Activated CD4-positive, alpha-beta T cell treated with anti-CD3 and anti-CD28 coated beads, Interleukin-2, amount 50 U/mL, for 1 hour (primary cell): ENCODE measurements at places on chromosomes 16 and 17.

- DNase-seq, result no peak
These were observed 31.1 kb downstream of the RAI1 start for GRCh38 chr17:17712268-17712924.

GRCh38 chr17:80419255-80419654 is 4.3 kb downstream of the ENDOV start:
- DNase-seq, result no peak

DNA sequence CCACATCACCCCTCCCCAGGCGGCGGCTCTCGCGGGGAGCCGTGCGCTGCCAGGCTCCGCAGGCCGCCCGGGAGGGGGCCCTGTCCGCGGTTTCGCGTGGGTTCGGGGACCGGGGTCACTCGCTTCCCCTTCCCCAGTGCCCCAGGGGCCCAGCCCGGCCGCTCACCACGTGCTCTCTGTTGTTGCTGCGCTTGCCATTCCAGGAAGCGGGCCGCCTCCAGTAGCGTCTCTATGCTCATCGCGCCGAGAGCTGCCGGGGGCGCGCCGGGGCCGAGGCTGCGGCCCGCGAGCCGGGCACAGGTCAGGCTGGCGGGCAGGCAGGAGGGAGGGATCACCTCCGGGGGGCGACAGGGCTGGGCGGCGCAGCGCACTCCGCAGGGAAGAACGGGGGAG is 390 bp downstream of the MNT start:
- DNase-seq, result peak; percentile 44

GRCh38 chr17:42284024-42284369 is 4.3 kb upstream of the STAT5A start:
- no peak for DNase-seq

DNA sequence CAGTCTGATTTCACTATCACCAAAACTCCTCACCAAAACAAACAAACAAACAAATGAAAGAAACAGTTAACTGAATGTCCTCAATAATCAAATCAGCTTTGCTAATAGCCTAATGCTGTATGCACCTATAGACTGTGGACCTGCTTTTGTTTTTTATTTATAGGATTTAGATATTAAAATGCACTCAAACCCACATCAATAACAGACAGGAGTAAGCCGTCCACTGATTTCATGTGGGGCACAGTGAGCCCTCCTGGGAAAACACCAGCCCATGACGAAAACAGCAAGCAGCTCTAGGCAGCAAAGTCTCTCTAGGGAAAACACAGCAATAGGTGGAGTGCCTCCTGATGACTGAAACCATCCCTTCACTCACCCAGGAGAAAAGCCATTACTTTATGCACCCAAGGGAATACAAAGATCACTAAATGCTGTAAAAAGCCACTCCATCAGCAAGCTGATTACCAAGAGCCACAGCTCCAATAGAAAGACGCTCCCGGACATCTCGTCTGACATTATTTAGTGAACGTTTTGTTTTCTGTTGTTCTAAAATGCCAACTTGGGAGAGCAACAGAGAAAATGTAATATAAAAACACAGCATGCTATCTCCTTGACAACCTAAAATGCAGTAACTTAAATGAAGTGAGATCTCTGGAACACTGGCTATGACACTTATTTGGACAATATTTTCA is 47.8 kb downstream of the ANKFY1 start:
- no peak for DNase-seq

- no peak for DNase-seq
These were observed 116.5 kb upstream of the GOT2 start for GRCh38 chr16:58850678-58851020.

GRCh38 chr16:30185683-30186421 is 2.5 kb downstream of the CORO1A start:
- DNase-seq, result peak; percentile 76

- DNase-seq, result no peak
These were observed 3.5 kb upstream of the ABR start for GRCh38 chr17:1183171-1183873.

- DNase-seq, result no peak
These were observed 127.5 kb downstream of the CLEC16A start for GRCh38 chr16:11071829-11072228.

DNA sequence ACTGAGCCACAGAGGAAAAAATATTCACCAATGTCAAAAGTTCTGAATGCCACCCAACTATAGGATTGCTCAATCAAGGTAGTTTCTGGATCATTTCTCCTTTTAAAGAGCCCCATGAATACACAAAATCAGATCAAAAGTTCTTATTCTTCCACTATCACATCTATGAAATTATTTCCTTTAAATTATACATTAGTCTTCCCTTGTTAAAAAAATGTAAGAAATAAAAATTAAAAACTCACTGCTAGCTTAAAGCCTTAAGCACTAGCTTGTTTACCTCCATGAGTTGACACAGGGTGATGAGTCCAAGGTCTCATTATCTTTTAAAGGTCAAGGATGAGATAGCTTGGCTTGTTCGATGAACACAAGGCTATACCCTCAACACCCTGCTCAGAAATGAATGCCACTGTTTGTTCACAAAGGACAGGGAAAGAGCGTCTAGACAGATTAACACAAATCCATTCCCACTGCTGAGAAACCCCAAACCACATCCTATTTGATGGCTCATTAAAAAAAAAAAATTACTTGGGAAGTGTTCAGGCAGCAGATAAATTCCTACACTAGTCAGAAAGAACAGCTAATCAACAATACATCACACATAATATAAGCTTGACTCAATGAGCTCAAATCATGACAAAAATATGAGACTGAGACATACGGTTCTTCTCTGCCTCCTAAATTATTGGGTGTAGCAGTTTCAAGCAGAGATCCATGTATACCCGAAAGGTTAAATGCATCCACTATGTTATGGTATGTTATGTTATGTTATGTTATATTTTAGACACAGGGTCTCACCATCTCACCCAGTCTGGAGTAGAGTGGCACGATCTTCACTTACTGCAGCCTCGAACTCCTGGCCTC is 118.9 kb downstream of the PARN start:
- DNase-seq, result no peak

GRCh38 chr17:77572065-77572601 is 386.4 kb upstream of the TNRC6C start:
- DNase-seq, result no peak

DNA sequence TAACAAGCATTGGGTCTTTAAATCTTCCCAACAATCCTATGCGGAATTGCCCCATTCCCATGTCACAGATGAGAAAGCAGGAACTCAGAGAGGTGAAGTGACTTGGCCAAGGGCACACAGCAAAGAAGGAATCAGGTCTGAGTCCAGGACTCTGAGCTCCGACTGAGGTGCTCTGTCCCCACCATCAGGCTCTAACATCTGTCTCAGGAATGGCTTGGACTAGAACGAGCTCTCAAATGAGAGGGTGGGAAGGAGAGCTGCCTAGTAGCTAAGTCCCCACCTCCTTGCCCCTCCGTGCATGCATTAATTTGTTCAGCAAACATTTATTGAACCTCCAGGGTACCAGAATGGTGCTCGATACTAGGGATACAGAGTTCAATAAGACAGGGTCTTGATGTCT is 26.7 kb downstream of the ABCC3 start:
- DNase-seq, result no peak

- DNase-seq, result no peak
These were observed 388 bp downstream of the OXLD1 start for GRCh38 chr17:81666092-81666341.

DNA sequence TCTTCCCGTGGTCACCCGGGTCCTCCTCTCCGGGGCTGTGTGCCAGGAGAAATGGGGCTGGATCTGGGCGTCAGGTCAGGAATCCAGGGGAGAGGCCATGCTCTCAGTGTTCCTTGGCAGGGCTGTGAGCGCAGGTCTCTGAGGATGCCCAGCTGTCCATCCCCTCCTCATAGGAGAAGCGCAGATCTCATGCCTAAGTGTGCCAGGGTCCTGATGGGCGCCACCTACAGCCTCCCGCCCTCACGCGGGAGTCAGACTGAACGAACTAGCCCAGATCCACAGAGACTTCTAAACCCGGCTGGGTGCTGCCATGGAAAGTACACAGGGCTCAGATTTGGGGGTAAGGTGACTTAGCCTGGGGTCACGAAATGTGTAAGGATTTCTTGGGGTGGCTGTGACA is 24.3 kb downstream of the MGRN1 start:
- no peak for DNase-seq

DNA sequence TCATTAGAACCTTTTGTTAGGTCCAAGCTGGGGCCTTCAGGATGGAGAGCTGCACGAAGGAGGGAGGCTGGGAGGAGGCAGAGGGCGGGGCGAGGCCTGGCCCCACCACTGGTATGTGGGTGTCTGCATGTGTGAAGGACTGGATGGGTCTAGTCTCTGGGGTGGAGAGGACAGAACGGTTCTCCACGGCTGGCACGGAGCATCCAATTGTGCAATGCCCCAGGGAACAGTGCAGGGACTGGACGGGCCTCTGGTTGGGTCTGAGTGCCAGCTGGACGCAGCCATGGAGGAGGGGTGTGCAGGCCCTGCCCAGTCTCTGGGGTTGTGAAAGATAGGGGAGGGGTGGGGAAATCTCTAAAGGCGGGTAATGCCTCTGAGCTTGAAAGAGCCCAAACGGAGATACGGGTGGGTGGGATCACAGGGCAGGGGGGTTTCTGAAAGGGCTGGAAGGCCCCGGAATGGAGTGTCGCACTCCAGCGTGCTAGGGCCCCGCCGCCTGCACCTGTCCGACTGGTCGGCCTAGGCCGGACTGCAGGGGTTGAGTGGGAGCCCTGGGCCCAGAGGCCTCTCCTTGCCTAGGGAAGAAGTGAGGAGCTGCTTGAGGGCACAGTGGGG is 1.6 kb downstream of the PPL start:
- no peak for DNase-seq

DNA sequence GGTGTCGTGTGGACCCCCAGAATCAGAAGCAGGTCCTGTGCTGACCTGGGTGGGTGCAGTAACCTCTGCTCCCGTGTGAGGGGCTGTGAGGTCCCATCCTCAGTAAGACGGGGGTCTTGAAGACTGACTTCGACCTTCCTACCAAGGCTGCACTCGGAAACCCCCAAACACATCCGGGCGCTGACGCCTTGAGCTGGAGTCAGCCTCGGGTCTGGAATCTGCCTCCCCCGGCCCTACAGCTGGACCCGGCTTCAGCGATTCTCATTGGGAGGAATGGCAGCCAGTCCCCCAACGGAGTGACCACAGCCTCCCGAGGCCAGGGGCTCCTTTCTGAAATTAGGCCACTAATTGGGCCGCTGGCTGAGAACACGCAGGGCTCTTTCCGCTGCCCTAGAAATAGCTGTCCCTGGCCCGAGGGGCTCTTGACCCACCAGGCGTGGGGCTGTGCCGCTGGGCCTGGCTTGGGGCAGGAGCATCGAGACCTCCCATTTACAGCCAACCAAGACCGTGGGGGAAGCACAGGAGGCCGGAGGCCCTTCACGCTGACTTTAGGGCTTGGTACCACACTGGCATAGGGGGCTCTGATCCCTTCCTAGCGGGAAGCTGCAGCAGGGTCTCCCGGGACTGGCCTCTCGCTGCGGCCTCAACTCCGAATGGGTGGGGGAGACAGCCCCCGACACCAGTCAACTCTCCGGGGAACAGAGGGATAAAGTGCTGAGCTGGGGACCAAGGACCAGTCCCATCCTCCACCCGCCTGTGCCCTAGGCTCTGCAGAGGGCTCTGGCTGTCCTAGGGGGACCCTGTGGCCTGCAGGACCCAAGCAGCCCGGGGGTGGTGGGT is 2.6 kb upstream of the GNG13 start:
- no peak for DNase-seq

GRCh38 chr17:80948019-80948975 is 43.3 kb upstream of the CHMP6 start:
- DNase-seq, result no peak

DNA sequence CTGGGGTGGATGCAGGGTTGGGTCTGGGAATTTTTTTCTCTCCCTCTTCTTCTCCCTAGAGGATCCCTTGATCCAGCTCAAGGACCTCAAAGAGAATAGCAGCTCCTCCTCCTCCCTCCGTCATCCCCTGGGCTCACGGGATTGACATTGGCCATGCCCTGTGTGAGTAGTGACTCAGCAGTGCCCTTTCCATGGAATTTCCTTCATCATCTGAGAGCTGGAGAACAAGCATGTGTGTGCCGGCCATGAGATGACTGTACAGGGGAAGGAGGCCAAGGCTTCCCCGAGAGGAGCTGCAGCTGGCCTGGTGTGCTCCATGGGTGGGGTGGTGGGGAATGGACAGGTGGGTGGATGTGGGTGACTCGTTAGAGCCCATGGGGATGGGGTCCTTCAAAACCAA is 8.9 kb upstream of the WSCD1 start:
- DNase-seq, result no peak

GRCh38 chr16:50721549-50722404 is 20.1 kb upstream of the CYLD start:
- DNase-seq, result no peak

- DNase-seq, result no peak
These were observed 22.4 kb upstream of the SCNN1B start for GRCh38 chr16:23279721-23280153.

DNA sequence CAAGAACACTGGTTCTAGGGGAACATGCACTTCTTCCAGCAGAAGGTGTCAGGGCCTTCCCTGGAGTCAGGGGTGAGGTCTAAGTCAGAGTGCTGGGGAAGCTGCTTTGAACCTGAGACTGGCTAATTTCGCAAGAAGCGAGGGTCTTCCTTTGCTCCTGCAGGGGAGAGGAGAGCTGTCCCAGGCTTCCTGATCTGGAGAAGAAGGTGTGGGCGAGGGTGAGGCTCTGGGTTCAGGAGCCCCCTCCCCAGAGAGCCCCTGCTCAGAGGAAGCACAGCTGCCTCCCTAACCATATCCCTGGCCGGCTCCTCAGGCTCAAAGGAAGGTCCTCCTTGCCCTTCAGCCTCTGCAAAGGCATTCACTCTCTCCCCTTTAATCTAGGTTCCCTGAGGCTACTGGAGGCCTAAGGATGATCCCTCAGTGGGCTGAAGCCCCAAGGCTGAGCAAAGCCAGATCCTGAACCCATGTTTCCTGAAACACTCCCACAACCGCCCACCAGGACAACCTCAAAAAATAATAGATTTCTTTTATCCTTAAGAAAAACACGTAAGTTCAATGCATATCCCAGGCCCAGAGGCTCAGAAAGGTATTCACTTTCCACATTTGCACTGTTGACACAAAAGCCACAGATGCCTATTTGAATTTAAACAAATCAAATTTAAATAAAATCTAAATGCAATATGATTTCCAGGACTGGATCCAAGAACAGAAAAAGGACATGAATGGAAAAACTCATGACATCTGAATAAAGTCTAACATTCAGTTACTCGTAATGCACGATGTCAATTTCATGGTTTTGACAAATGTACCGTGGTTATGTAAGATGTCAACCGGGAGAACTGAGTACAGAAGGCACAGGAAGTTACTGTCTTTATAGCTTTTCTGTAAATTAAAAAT is 71.5 kb upstream of the RCVRN start:
- no peak for DNase-seq

DNA sequence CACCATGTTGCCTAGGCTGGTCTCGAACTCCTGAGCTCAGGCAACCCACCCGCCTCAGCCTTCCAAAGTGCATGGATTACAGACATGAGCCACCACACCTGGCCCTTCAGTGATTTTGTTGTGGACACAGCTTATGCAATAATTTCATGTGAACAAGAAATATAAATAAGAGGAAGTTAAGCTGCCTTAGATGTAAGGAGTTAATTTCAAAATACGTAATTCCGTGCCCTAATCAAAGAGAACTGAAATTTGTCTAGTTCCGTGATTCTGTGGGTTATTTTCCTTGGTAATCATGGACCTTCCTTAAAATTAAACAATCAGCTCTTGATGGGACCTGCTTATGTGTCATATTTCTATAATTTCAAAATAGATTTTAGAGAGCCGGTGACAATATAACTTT is 11.9 kb downstream of the TVP23A start:
- no peak for DNase-seq

- DNase-seq, result no peak
These were observed 250.3 kb upstream of the CDH11 start for GRCh38 chr16:65372171-65372570.
